ENCODE measurements at places on chromosomes 3 and 15.

GRCh38 chr3:113501597-113501996, 13.4 kb downstream of the SPICE1 start:
- no peak for DNase-seq

DNA sequence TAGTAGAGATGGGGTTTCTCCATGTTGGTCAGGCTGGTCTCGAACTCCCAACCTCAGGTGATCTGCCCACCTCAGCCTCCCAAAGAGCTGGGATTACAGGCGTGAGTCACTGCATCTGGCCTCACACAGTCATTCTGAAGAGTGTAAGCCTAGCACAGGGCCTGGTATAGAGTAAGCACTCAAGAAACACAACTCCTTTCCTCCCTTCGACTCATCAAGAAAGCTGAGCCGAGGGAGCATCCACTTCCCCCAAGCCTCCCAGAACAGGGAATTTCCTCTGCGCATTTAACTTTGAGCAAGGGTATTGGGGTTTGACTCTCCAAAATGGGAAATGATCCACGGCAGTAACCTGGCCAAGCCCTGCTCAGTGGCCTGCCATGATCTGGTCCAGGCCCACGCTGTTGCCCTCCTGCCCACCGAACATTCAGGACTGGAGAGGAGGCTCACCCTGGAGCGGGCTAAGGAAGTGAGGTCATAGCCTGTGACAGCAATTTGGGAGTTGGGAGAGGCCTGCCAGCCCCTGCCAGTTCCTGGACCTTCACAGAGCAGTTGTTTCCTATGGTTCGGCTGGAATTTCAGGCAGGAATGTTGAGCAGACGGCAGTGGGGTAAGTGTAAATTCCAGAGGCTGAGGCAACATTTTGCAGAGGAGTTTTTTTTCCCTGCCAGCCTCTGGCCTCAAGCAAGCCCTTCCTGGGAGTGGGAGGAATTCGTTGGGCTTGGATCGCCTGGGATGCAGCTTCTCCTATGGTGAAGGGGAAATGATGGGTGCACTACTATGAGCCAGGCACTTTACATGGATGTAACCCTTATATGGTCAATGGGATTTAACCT, 21.2 kb upstream of the SMAD3 start:
- peak; percentile 92 for DNase-seq

GRCh38 chr3:6396631-6397030, 464.3 kb upstream of the GRM7 start:
- DNase-seq, result no peak

- DNase-seq, result no peak
These were observed 17.9 kb downstream of the TMEM40 start for GRCh38 chr3:12741209-12741608.

DNA sequence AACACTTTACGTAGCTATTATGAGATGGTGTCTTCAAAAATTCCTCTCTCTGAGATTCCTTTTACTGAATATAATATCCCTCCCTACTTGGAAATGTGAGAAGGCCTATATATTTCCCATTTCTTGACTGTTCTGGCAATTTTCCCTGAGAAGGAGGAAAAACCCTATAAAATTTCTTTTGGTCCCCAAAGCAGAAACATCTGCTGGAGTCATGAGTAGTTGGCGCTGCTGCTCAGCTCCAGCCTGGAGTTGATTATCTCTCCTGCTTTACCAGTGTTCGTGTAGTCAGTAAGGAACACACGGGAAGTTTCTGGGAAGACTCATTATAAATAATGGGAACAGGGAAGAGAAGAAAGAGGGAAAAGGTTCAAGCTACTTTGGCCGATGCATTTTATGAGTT, 680.1 kb downstream of the EPHA3 start:
- DNase-seq, result peak; percentile 91

DNA sequence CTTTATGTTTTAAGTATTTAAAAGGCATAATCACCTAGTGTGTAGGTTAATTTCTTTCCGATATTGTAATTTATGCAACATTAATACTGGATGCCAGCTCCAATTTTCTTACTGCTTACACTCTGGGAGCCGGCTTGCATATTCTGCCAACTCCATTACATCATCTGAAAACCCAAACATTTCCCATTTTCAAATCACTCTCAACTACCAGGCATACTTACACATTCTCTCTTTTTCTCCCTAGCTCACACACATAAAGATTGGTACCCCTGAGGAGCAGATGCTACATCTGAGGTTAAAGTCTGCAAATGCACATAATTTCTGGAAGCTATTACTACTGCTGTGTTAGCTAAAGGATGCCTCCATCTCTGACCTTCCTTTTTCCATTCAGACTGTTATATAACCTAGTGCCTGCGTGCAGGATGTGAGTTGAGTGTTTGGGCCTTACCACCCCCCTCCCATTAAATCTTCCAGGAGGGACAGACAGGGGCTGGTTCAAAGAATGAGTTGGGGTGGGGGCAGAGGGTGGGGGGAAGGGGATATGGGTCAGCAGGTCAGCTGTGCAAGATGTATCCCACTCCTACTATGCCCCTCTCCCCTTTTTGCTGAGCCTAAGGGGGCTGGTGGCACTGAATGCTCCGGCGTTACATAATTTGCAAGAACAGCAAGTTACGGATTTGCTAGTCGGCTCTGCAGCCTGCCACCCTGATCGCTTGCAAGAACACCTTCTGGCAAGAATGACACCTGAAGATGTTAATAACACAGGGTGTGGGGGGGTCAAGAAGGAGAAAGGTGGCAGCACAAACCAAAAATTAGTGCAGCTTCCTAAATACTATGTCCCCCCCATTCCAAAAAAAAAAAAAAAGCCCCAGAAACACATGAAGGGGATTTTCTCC, 2.5 kb downstream of the RORA start:
- DNase-seq, result no peak

GRCh38 chr3:106399761-106400160, 530.9 kb upstream of the CBLB start:
- no peak for DNase-seq

- DNase-seq, result no peak
These were observed 33.1 kb downstream of the ARIH2 start for GRCh38 chr3:48951764-48952163.

DNA sequence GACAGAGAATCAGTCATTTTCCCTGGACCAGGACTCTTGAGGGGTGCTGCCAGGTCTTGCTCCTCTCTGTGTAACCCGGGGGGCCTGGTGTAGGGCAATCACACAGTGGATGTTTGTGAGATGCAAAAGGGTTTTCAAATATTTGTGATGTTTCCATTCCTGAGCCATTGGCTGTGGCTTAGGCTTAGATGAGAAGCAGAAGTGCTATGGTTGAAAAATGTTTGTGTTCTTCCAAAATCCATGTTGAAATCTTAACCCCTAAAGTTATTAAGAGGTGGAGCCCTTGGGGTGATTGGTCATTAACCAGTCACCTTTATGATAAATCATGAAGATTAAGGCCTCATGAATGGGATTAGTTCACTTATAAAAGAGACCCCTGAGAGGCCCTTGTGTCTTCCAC, 36.5 kb downstream of the CORO2B start:
- peak; percentile 53 for DNase-seq

GRCh38 chr3:67635257-67635656, 19.2 kb downstream of the SUCLG2 start:
- peak; percentile 67 for DNase-seq

GRCh38 chr3:51391566-51392354, 675 bp downstream of the RBM15B start:
- peak; percentile 27 for DNase-seq

- no peak for DNase-seq
These were observed 45.1 kb downstream of the SEMA5B start for GRCh38 chr3:122982216-122983185.

DNA sequence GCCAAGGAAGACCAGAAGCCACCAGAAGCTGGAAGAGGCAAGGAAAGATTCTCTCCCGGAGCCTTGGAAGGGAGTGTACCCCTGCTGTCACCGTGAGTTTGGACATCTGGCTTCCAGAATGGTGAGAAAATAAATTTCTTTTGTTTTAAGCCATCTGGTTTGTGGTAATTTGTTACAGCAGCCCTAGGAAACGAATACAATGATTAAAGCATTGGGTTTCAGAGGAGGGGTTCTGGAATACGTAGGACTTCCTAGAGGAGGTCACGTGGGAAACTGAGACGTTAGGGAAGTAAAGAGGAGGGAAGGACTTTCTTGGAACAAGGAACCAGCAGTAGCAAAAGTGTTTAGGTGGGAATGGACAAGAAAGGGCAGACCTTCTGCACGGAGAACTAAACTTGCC, 377.7 kb downstream of the IL20RB start:
- no peak for DNase-seq

- DNase-seq, result no peak
These were observed 121.7 kb downstream of the LIPC start for GRCh38 chr15:58553365-58553918.

DNA sequence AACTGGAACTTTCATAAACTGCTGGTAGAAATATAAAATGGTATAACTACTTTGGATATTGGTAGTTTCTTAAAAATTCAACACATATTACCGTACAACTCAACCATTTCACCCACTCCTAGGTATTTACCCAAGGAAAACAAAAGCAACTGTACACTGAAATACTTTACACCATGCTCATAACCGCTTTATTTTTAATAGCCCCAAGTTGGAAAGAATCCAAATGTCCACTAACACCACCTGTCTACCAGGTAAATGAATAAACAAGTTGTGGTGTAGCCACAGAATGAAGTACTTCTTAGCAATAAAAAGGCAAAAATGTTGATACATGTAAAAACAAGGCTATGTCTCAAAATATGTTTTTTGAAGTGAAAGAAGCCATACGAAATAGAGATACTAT, 215.9 kb upstream of the PEX5L start:
- DNase-seq, result no peak

DNA sequence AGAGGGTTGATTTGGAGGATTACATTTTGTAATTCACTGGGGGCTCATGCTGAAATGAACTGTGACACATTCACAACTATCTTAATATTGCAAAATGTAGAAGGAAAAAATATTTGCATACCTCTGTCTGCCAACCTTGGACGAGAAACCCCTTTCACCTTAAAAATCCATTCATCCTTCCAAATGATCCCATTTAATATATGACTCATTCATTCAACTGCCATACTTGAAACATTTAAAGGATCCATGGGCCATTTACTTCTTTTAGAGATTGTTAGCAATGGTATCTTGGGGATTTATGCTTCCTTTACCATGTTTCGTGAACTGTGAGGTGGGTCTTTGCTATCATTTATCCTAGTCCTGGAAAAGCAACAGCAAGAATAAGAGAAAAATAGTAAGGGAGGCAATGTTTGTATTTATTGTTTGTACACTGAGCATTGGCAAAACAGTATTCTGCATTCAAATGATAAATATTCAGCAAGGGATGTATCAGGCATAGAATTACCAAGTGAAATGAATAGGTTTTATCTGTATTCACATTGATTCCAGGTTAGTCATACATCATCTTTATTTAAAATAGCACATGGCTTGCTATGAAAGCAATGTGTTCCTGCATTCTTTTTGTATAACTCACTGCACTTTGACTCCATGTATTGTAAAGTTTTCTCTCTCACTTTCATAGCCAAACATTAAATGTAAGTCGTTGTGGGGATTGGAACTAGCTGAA, 378.1 kb downstream of the NSUN3 start:
- DNase-seq, result peak; percentile 54

- DNase-seq, result peak; percentile 50
These were observed 141.6 kb upstream of the IGF1R start for GRCh38 chr15:98506711-98507110.

GRCh38 chr3:62445275-62445674, 71.9 kb upstream of the FEZF2 start:
- no peak for DNase-seq

DNA sequence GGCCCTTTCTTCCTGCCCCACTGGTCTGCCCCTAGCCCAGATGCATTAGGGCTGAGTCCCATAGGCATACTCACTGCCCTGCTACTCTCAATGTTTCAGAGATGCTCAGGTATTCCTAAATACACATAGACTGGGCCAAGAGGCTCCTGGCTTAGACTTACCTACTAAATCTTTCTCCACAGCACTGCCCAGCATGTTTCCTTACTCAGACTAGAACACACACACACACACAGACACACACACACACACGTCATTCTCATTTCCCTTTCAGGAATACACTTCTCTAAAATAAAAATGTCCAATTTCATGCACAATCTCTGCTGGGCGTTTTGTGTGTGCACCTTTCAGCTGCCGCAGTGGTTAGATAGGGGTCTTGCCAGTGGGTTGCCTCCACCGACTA, 175.7 kb downstream of the FAM43A start:
- DNase-seq, result no peak

- DNase-seq, result no peak
These were observed 32.6 kb downstream of the AVEN start for GRCh38 chr15:34006381-34006780.
